Pancreas (tissue), 10 donors: ENCODE measurements at places on chromosomes 1 and 21.

DNA sequence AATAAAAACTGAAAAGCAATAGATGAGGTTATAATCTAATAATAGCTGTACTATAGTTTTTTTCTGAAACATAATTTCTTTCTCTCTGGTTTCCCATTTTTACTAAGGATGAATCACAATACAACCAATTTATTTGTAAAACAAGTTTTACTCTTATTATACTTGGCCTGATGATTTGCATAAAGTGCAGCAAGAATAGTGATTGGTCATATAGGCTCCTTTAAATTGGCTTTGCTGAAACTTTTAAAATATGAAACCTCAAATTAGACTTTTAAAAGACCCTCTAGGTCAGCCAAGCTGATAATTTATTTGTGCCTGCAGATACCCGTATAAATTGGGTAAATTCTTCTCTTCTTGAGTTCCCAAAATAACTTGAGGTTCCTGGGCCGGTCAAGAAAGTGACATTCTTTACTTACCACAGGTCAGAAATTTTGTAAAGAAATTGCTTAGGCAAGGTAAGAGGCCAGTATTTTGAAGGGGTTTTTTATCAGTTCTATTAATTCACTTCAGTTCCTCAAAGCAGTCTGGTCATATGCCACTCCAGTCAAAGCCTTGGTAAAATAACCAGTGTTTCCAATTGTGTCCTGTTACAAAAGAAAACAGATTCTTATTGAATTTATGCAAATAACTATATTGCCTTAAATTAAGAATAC is 76.1 kb downstream of the C21orf91 start:
- DNase-seq: no peak

DNA sequence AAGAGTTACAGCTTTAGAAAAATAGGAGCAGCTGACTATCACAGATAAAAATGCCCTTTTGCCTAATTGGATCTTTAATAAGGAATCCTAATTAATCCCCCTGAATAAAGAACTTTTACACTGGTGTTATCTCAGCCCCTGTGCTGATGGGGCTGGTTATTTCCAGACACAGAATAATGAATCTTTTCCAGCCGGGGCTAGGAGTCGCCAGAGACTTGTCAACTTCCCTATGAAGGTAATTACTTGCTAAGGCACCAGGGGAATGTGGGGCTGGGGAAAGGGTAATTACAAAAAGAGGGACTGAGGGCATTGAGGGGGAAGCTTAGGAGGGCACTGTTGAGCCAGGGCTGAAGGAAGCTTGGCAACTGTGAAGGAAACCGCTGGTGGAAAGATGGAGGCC is 34.5 kb downstream of the HMGB4 start:
- DNase-seq: no peak

DNA sequence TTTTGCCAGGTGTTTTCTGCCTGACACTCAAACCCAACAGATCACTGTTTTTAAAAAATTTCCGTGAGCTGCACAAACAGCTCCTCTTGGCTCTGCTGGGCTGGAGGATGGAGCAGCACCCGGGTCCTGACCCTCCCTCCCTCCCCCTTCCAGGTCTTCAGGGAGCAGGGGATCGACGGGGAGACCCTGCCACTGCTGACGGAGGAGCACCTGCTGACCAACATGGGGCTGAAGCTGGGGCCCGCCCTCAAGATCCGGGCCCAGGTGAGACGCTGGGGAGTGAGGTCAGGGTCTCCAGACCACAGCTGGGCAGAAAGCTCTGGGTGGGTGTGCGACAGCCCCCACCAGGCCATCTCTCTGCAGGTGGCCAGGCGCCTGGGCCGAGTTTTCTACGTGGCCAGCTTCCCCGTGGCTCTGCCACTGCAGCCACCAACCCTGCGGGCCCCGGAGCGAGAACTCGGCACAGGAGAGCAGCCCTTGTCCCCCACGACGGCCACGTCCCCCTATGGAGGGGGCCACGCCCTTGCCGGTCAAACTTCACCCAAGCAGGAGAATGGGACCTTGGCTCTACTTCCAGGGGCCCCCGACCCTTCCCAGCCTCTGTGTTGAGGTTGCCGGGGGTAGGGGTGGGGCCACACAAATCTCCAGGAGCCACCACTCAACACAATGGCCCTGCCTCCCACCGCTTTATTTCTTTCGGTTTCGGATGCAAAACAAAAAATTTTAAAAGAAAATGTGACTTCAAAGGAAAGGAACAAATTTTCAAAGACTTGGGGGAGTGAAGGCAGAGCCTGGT is 15.3 kb downstream of the NOC2L start:
- DNase-seq: no peak

- DNase-seq: no peak
Observed at GRCh38 chr1:13624526-13624925, 40.9 kb downstream of the PDPN start.

DNA sequence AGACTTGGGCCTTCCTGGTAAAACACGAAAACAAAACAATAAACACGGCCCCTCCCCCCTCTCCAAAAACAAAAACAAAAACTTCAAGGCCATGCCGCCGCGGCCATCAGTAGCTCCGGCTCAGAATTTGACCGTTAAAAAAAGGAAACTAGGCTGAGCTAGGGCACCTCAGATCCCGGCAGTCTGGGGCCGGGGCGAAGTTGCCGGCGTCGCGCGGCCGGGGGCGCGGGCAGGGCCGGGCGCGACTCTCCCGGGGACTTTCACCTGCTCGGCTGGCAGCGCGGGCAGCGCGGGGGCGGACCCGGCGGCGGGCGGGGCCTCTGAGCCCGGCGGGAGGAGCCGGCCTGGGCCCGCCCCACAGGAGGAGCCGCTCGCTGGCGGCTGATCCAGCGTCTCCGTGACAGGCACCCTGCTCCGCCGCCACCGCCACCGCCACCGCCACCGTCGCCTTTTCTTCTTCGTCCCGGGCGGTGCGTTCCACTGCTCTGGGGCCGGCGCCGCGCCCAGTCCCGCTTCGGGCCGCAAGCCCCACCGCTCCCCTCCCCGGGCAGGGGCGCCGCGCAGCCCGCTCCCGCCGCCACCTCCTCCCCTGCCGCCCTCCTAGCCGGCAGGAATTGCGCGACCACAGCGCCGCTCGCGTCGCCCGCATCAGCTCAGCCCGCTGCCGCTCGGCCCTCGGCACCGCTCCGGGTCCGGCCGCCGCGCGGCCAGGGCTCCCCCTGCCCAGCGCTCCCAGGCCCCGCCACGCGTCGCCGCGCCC is at the start of gene NOS1AP:
TSS of gene NOS1AP (plus strand) at position 358 of the 760 bp plus-strand sequence. CDS start 487 bp downstream, outside the sequence.
- DNase-seq: peak; percentile 82

GRCh38 chr1:203299169-203299568 is 6.2 kb upstream of the BTG2 start:
- no peak for DNase-seq

GRCh38 chr1:90911353-90911752 is 110.5 kb downstream of the ZNF644 start:
- no peak for DNase-seq
